ENCODE measurements at places on chromosomes 16 and 17.

- no peak for DNase-seq
Observed at GRCh38 chr17:50132104-50132794, 2.3 kb upstream of the SAMD14 start.

- no peak for DNase-seq
Observed at GRCh38 chr17:29686993-29687590, 64.4 kb upstream of the CORO6 start.

- DNase-seq, result no peak
Observed at GRCh38 chr16:72094266-72094610, 591 bp downstream of the DHX38 start.

GRCh38 chr16:86427433-86427851, 82.9 kb upstream of the FOXF1 start:
- no peak for DNase-seq
